ENCODE measurements at places on chromosomes 12 and 14.

DNA sequence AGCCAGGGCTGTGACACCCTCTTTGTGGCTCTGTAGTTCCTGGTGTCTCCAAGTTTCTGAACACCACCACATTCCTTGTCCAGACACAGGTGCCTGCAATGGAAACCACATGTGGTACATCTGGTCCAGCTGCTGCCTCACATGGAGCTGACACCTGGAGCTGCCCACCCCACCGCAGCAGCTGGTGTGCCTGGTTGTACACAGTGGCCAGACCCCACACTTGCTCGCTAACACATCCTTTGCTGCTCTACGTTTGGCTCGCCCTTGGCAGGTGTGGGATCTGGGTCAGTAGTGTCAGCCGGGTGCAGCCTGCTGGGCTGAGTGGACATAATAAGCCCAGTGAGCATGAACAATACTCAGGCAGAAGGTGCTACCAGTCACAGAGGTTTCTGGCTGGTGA, 198.9 kb downstream of the ADGRD1 start:
- no peak for DNase-seq

DNA sequence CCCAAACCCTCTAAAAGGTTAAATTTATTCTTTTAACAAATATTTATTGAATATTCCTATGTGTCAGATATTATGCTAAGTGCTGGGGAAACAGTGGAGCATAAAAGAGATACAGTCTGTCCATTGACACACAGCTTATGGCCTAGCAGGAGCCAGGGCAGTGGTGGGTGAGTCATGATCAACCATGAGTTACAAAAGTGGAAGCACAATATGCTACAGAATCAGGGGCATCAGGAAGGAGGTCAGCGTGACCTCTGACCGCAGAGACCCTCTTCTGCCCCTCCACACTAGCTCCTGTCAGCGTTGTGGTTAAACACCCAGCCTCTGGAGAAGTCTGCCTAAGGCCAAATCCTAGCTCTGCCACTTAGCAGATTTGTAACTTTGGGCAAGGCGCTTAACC, 4.7 kb upstream of the PPP1R1A start:
- DNase-seq = no peak

DNA sequence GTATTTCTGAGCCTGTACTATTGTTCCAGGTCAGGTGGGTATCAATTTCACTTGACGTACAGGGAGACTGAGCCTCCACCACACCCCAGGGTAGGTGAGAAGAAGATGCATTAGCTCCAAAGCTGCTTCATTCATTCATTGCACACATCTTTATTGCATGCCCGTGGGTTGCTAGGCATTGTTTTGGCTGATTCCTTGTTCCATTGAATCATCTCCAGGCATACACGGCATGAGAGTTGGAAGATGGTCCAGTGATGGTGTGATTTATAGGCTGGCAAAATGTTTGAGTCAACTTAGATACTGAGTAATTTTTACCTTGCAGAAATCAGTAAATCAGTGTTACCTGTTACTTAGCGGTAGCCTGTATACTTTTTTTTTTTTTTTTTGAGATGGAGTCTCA, 21.2 kb downstream of the KLC1 start:
- DNase-seq = no peak

DNA sequence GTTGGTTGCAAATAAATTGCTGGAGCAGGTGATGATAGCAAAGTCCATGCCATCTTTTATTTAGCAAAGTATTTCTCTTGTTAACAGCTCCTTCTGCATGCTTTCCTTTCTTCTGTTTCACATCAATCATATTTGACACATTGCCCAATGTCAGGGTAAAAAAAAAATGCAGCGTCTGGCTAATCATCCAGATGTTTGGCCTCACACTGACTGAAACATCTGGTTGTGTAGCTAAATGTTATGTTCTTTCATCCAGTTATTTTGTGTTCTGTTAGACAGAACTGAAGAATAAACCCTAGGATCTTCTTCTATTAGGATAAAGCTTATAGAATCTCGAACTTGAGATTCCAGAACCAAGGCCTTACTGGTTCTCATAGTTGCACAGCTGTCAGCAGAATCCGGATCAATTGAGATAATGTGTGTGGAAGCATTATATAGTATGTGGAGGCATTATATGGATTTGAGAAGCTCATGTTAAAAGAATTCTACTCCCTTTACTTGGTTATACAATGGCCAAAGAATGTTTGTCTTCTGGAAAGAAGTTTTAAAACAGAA, 859.2 kb downstream of the DIO2 start:
- no peak for DNase-seq

- DNase-seq = no peak
These were observed 96.1 kb downstream of the CRADD start for GRCh38 chr12:93773122-93773871.

GRCh38 chr12:89945123-89945522, 236.5 kb upstream of the ATP2B1 start:
- DNase-seq = no peak

DNA sequence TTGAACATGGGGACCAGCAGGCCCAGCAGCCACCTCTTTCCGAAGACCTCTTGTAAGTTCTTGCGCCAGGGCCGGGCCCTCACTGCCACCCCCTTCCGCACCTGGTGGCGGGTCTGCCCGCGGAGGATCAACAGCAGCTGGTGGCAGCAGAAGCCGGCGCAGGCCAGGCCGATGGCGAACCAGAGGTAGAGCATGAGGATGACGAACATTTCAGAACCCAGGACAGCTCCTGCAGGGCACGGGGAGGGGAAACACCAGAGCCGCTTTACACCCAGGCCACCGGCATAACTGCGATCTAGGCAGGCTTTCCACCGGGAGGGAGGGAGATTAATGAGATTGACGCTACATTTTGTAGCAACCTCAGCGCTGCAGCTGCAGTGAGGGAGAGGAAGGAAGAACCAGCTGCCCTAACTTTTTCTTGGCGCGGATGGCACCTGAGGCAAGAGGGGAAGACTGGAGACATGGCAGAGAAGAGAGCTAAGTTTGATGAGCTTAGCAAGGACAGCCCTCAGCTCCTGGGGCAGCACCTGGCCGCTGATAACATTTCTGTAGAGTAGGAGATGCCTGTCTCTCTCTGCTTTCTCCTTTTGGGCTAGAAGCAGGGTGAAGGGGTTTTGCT, 7.8 kb downstream of the ZDHHC22 start:
- DNase-seq = peak; percentile 89

DNA sequence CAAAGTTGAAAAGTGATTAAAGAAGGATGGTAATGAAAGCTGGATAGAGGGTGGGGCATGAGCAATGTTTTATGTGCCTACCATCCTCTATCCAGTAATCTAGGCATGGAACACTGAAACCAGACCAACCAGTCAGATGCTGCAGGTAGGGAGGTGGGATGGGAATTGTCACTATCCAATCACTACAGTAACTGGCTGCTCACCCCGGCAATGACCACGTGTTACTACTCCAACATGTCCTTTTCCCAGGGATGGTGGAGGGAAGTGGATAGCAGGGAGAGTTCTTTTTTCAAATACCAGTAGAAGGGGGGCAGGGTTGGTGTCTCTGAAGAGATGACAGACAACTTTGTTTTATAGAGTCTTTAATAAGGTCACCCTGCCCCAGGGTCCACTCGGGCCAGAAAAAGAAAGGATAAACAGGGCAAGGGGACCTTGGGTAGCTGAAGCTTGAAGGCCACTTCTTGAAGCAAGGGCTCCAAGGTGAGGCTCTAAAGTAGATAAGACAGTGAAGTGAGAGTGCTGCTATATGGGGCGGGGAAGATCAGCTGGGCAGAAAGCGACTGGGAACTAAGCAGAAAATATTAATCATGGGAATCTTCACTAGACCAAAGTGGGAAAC, 14.7 kb upstream of the CDH24 start:
- no peak for DNase-seq

GRCh38 chr12:76929499-76929898, 50.7 kb upstream of the CSRP2 start:
- DNase-seq = no peak

Data from hematopoietic multipotent progenitor cell treated with erythropoietin and hydrocortisone succinate and interleukin-3 and kit ligand, for 6 days (in vitro differentiated cells).